ENCODE measurements at places on chromosomes 6 and 20.

DNA sequence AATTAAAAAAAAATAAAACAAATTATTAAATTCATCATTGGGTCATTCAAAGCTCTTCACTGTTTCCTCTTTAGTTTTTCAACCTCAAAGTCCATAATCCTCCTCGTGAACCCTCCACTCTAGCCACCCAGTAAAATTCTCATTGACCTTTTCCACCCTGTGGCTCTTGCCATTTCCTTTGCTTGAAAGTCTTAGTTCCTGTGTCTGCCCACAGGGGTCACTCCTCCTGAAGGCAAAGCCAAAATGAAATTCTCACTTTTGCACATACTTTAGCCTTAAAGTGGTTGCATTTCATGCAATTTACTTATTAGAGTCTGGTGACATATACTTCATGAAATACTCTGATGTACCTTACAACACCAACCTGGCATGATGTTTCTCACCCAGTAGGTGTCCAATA, 263.7 kb downstream of the BMP2 start:
- no peak overlapping the region for H3K27ac ChIP-seq
- H3K4me3 ChIP-seq, result no peak overlapping the region
- H3K36me3 ChIP-seq, result no peaks in the 10 kb centered on the region
- H3K4me1 ChIP-seq, result no peaks in the 10 kb centered on the region
- H3K27me3 ChIP-seq, result no peaks in the 10 kb centered on the region

DNA sequence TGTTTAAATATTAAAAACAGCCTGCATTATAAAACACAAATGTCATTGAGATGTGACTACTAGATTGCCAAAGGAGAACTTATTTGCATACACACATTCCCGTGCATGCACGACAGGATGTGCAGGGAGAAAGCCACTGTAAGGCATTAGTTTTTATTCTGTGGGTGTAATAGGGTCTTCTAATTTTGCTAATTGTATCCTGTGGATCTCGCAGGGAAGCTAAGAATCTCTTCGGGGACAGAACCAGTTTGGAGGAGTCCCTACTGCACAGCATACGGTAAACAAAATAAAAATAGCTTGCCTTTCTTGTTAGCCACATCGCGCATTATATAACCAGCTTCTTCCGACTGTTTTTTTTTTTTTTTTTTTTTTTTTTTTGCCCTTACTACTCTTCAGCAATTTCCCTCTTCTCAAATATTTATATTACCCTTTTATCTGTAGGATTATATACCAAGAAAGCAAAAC, 2.0 kb downstream of the ATXN1 start:
- peak overlapping the region; percentile 94 for H3K4me3 ChIP-seq
- H3K27ac ChIP-seq, result peak overlapping the region; percentile 90
- DNase-seq, result no peak

GRCh38 chr6:93581371-93581770, 162.0 kb upstream of the EPHA7 start:
- H3K4me1 ChIP-seq, result no peaks in the 10 kb centered on the region
- DNase-seq, result no peak
- no peak overlapping the region for H3K27ac ChIP-seq

GRCh38 chr6:111984516-111985201, 69.2 kb upstream of the CCN6 start:
- peak overlapping the region; percentile 52 for H3K4me3 ChIP-seq
- DNase-seq, result no peak
- peak overlapping the region; percentile 96 for H3K27ac ChIP-seq

DNA sequence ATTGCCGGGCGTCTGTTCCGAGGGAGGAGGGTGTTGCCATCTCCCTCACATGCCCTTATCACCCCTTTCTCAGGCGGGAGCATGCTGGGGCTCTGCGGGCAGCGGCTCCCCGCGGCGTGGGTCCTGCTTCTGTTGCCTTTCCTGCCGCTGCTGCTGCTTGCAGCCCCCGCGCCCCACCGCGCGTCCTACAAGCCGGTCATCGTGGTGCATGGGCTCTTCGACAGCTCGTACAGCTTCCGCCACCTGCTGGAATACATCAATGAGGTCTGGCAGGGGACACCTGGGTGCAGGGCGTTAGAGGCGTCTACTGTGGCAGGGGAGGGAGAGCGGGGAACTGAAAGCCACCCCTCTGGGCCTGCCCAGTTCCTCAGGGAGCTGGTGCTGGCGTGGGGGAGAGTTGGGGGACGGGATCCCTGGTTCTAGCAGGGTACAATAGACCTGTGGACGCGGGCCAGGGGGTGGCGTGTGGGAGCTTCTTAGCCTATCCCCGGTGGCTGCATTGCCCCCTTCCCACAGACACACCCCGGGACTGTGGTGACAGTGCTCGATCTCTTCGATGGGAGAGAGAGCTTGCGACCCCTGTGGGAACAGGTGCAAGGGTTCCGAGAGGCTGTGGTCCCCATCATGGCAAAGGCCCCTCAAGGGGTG, 697 bp downstream of the PPT2 start:
- DNase-seq, result peak; percentile 61
- H3K27me3 ChIP-seq, result peaks cover 12% of the 10 kb centered on the region
- peak overlapping the region; percentile 93 for H3K4me3 ChIP-seq
- peak overlapping the region; percentile 89 for H3K27ac ChIP-seq
- peaks cover 16% of the 10 kb centered on the region for H3K36me3 ChIP-seq

- H3K27ac ChIP-seq, result no peak overlapping the region
- no peaks in the 10 kb centered on the region for H3K36me3 ChIP-seq
- H3K4me3 ChIP-seq, result no peak overlapping the region
- no peak for DNase-seq
These were observed 4.6 kb downstream of the METTL24 start for GRCh38 chr6:110353457-110354001.

GRCh38 chr6:32775071-32775470, 11.7 kb upstream of the HLA-DQB2 start:
- peaks cover 14% of the 10 kb centered on the region for H3K27me3 ChIP-seq
- H3K4me1 ChIP-seq, result peaks cover 4% of the 10 kb centered on the region
- H3K36me3 ChIP-seq, result no peaks in the 10 kb centered on the region
- H3K27ac ChIP-seq, result no peak overlapping the region

GRCh38 chr6:143215363-143215762, 154.7 kb downstream of the AIG1 start:
- H3K27me3 ChIP-seq, result no peaks in the 10 kb centered on the region
- no peak for DNase-seq
- no peaks in the 10 kb centered on the region for H3K4me1 ChIP-seq
- no peak overlapping the region for H3K4me3 ChIP-seq

GRCh38 chr20:12989586-12990115, 19.1 kb upstream of the SPTLC3 start:
- no peaks in the 10 kb centered on the region for H3K4me1 ChIP-seq
- peaks cover 7% of the 10 kb centered on the region for H3K27me3 ChIP-seq
- H3K27ac ChIP-seq, result no peak overlapping the region

GRCh38 chr6:88890394-88890793, 73.0 kb downstream of the RNGTT start:
- peaks cover 32% of the 10 kb centered on the region for H3K36me3 ChIP-seq
- H3K4me3 ChIP-seq, result no peak overlapping the region
- no peak for DNase-seq
- H3K4me1 ChIP-seq, result peaks cover 2% of the 10 kb centered on the region
- H3K27me3 ChIP-seq, result no peaks in the 10 kb centered on the region

DNA sequence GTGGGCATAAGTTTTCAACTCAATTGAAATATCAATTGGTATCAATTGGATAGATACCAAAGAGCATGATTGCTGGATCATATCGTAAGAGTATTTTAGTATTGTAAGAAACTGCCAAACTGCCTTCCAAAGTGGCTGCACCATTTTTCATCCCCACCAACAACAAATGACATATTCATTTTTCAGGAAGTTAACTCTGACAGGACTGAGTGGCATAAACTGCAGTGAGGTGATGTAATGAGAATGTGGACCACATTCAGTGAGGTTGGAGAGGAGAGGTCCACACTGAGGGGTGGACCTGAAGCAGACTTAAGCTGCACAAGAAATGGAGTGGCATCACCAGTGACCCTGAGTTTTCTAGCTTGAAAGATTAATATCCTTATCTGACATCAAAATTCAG, 11.6 kb upstream of the CALHM6 start:
- H3K4me1 ChIP-seq, result peaks cover 22% of the 10 kb centered on the region
- H3K4me3 ChIP-seq, result no peak overlapping the region
- peaks cover 12% of the 10 kb centered on the region for H3K27me3 ChIP-seq
- no peak for DNase-seq

GRCh38 chr6:83215131-83216047, 22.2 kb downstream of the RWDD2A start:
- no peak overlapping the region for H3K27ac ChIP-seq
- no peak overlapping the region for H3K4me3 ChIP-seq
- DNase-seq, result peak; percentile 46
- H3K36me3 ChIP-seq, result no peaks in the 10 kb centered on the region
- H3K4me1 ChIP-seq, result no peaks in the 10 kb centered on the region
- H3K27me3 ChIP-seq, result peaks cover 8% of the 10 kb centered on the region

GRCh38 chr6:73694711-73695411, 1.1 kb upstream of the CD109 start:
- peak overlapping the region; percentile 94 for H3K27ac ChIP-seq
- peaks cover 24% of the 10 kb centered on the region for H3K36me3 ChIP-seq
- peak overlapping the region; percentile 84 for H3K4me3 ChIP-seq
- no peak for DNase-seq

DNA sequence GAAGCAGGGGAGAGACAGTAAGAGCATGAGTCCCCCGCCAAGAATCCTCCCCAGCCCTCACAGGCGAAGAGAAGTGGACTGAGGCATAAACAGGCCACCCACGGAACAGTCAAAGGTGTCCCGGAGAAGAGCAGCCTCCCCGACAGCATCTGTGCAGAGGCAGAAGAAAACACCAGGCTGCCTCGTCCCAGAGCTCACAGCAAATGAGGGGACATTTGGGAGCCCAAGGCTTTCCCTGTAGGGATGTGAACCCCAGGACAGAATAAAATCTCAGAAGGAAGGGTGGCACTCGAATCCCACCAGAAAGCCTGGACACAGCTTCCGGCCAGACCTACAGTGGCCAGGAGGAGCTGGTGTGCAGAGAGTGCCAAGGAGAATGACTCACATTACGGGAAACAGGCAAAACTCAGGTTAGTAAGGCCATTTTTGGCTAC, 90.4 kb downstream of the DLL1 start:
- peaks cover 7% of the 10 kb centered on the region for H3K36me3 ChIP-seq
- no peak for DNase-seq
- H3K27ac ChIP-seq, result no peak overlapping the region
- H3K4me3 ChIP-seq, result no peak overlapping the region
- no peaks in the 10 kb centered on the region for H3K27me3 ChIP-seq

GRCh38 chr6:33904050-33904746, 100.4 kb upstream of the MLN start:
- H3K4me3 ChIP-seq, result no peak overlapping the region
- no peaks in the 10 kb centered on the region for H3K36me3 ChIP-seq
- DNase-seq, result peak; percentile 56
- H3K4me1 ChIP-seq, result peaks cover 55% of the 10 kb centered on the region
- peaks cover 5% of the 10 kb centered on the region for H3K27me3 ChIP-seq

DNA sequence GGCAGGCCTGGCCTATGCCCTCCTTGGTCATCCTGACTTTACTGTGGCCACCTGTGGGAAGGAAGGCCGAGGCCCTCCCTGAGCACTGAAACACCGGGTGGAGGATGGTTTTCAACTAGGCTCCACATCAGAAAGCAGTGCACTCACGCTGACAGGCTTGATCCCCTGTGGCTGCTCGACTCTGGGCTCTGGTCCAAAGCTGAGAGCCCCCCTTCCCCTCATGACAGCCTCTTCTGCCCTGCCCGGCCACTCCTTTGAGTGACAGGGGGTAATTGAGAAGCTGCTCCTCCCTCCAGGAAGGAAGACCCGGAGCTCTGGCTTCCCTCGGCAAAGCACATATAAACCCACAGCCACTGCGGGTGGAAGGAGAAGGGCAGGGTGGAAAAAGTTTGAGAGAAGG, 43.6 kb downstream of the MUC22 start:
- no peak for DNase-seq
- no peak overlapping the region for H3K4me3 ChIP-seq
- peaks cover 34% of the 10 kb centered on the region for H3K27me3 ChIP-seq
- peaks cover 5% of the 10 kb centered on the region for H3K4me1 ChIP-seq

DNA sequence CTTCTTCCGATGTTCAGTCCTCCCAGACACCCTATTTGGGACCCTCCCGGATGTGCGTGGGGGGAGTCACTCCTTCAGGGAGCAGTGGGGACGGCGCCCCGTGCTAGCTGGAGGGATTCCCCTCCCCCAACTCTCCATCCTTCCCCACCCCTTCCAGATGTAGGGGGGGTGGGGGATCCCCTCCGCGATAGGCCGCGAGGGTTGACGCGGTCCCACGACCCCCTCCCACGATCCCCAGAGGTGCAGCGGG, 548 bp downstream of the GNL1 start:
- no peaks in the 10 kb centered on the region for H3K27me3 ChIP-seq
- H3K27ac ChIP-seq, result peak overlapping the region; percentile 100
- no peak for DNase-seq
- H3K4me3 ChIP-seq, result peak overlapping the region; percentile 100

DNA sequence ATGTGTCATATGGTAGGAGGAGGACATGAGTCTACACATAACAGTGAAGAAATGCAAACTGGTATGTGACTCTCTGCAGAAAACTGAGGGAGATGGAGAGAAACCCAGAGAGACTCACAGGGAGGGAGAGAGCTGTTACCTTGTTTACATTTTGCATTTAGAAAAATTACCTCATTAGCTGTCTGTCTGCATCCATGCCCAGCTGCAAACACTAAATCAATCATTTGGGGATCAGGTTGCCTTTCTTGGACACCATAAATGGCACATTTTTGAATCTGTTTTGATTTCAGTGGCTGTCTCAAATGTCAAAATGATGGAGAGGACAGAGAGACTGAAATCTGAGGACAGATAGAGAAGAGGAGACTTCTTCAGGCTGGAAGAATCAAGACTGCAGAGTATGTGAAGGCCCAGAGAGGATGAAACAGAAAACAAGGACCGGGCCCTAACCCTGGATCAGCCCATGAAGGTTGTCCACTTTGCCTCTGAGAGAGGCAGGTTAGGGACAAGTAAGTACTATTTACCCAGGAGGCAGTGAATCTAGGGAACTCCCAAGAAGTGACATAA, 92.2 kb downstream of the UNC5CL start:
- H3K27ac ChIP-seq, result no peak overlapping the region
- DNase-seq, result no peak
- no peaks in the 10 kb centered on the region for H3K36me3 ChIP-seq
- no peak overlapping the region for H3K4me3 ChIP-seq
- H3K27me3 ChIP-seq, result peaks cover 10% of the 10 kb centered on the region
